Hypothalamus (tissue), 51 donors: ENCODE measurements at places on chromosomes 4 and X.
A peak's percentile ranks its signal among the peaks of the same experiment; 100 is the strongest.

DNA sequence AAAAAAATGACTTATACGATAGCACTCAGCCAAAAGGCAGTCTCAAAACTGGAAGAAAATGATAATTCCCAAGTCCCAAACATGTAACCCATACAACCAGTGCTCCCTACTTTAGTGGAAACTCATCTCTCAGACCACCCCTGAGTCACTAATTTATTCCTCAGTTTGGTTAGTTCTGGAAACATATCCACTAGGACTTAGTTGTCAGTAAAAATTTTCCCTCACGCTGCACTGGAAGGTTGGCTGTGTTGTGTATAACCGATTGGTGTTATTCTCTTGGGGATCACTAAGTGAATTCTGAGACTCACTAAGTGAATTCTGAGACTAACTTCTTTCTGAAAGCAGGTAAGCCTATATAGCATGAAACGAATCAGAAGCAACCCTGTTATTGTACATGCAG lies 48.5 kb upstream of the GAB1 start:
- DNase-seq = no peak

- DNase-seq = no peak
Observed at GRCh38 chrX:2360731-2361130, 140.0 kb downstream of the DHRSX start.

- no peak for DNase-seq
Observed at GRCh38 chr4:48483777-48484493, 792 bp downstream of the SLC10A4 start.

DNA sequence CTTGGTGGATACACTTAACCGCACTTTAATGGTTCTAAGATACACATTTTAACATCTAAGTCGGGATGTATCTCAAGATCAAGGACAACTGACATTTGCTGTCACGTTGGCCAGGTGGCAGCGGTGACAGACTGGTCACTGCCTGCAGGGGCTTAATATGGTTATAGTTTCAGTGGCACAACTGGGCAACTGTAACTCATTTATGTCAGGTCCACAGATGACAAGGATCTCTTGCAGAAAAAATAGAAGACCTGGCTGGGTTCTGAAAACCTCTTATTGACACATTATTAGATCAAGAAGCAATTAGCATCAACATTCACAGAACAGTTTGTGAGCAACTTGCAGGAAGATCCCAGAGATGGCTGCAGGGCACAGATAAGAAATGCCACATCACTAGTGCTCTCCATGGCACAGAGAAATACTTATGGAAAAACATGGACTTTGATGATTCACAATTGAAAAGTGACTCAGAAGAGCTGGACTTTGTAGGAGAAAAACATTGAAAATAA lies 99.6 kb upstream of the SORBS2 start:
- DNase-seq = no peak

DNA sequence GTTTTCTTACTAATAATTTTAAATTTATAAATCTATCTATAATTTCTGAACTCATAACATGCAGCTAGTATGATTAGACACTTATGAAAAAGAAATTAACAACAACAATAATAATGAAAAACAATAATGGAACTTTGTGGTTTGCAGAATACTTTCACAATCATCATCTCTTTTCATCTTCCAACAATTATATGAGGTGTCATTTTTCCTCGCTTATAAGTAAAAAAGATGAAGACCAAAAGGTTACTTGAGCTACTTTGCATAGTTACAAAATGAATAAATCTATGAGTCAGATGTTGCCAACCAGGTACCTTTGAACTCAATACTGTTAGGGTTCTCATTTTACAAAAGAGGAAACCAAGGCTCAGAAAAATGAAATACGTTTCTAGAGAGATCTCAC lies 98.5 kb upstream of the ELOVL6 start:
- no peak for DNase-seq

GRCh38 chr4:127204322-127204721 lies 428.4 kb upstream of the INTU start:
- DNase-seq = no peak

GRCh38 chr4:129254526-129254925 lies 158.6 kb downstream of the C4orf33 start:
- no peak for DNase-seq

DNA sequence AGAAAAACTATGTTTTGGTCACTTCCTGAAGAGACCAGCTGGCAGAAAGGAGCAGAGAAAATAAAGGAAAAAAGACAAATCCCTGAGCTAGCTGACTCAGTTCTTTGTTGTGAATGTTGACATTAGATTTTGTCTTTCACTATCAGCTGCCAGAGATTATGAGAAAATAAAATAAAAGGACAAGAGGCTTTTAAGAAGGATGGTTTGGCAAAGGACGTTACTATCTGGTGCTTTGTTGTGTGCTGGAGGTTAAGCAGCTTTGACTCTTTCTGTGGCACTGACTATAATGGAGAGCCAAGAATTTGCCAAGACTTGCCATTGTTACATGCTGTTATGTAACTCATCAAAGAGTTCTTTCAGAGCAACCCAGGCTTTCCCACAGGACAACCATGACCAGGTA lies 12.1 kb downstream of the ASB5 start:
- no peak for DNase-seq

GRCh38 chr4:185183622-185184281 lies 20.0 kb downstream of the CFAP97 start:
- DNase-seq = peak; percentile 3

DNA sequence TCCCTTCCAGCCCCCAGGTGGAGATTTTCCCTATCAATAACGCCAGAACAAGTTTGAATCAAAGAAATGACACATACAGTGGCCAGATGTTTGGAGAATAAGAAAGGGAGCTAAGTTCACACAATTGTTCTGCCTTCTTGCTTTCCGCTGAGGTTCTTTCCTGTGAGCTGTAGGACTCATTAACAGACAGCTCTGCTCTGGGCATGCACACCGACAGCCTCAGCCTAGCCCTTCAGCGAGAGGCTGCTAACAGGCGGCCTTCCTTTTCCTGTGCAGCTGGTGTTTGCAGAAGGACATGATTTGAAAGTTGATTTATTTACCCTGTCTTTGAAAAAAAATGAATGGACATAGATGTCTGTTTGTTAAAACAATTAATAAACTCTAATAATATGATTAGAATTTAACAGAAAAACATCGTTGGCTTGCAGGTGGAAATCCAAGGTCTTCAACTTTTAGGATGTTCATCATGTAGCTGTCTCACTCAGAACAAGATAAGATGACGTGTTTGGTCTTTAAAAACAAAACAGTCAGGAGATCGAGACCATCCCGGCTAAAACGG lies 183.3 kb downstream of the KDR start:
- DNase-seq = no peak

GRCh38 chrX:40544343-40545266 lies 36.2 kb upstream of the ATP6AP2 start:
- DNase-seq = no peak

GRCh38 chr4:43282534-43282933 lies 390.0 kb downstream of the GRXCR1 start:
- DNase-seq = no peak

- DNase-seq = no peak
Observed at GRCh38 chrX:132776486-132777210, 181.8 kb downstream of the HS6ST2 start.

GRCh38 chr4:23161787-23162186 lies 469.1 kb downstream of the GBA3 start:
- no peak for DNase-seq

DNA sequence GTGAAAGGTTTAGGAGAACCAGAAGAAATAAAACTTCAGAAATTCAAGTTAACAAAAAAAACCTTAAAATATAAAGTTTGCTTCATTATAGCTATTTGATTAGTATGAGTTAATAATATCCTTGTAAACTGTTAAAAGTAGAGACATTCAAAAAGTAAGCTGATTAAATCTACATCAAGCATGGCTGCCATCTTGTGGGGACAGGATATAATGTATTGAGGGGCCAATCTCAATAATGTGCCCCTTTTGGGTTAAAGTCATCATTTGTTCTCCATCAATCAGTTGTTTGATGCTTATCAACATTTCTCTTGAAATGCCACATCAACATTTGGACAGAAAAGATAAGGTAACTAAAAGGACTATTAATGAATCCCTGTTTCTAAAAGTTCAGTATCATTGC lies 4.6 kb upstream of the GRID2 start:
- DNase-seq = no peak

GRCh38 chr4:95093936-95094929 lies 336.5 kb downstream of the BMPR1B start:
- DNase-seq = no peak

DNA sequence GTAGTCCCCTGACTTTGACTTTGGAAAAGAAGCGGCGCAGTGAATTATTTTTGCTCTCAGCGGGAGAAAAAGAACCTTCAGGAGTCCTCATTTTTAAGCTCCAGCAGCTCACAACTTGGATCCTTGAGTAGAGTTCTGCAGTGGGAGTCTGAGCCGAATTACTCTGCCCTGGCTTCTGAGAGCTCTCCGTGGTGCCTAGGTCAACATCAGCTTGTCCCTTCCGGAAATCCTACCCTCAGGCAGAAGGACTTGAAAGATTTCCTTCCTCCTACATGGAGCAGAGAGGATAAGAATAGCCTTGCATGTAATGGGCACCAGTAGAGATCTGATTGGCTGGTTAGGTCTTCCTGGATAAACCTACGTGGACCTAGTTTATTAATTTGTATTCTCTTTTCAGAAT lies 549.7 kb upstream of the TENM3 start:
- DNase-seq = no peak

DNA sequence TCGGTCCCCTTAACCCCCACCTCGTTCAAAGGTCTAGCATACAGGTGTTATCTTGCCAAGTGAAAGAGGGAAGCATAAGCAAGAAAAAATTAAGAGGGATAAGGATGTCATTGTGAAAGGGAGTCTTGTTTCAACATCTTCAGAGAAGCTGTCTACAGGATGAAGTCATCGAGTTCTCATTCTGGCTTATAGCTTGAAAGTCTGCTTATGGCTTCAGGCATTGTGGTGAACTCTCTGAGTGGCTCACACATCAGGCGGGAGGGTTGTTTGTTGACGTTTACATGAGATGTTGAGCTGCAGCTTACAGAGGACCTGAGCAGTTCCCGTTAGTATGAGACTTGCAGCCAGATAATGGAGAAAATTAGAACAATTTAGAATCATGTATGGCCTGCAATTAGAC lies 16.6 kb downstream of the MAGEA9B start:
- no peak for DNase-seq

- no peak for DNase-seq
Observed at GRCh38 chrX:20639115-20639514, 372.4 kb upstream of the RPS6KA3 start.

DNA sequence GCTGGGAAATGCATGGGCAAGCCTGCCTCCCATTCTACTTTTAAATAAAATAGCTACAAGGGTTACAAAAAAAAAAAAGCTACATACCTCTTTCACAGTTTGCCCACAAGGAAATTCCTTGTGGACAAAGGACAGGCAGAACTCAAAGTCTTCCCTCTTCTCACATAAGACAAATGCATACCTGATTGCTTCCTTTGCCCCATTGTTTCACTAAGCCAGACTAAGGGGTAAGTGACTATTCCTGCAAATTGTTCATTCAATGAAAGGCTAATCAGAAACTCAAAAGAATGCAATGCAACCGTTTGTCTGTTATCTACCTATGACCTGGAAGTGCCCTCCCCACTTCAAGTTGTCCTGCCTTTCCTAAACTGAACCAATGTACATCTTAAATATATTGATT lies 780.6 kb downstream of the FAM133A start:
- DNase-seq = no peak

GRCh38 chr4:17788956-17789355 lies 7.5 kb upstream of the FAM184B start:
- no peak for DNase-seq
